ENCODE measurements at places on chromosomes 11 and 22.

DNA sequence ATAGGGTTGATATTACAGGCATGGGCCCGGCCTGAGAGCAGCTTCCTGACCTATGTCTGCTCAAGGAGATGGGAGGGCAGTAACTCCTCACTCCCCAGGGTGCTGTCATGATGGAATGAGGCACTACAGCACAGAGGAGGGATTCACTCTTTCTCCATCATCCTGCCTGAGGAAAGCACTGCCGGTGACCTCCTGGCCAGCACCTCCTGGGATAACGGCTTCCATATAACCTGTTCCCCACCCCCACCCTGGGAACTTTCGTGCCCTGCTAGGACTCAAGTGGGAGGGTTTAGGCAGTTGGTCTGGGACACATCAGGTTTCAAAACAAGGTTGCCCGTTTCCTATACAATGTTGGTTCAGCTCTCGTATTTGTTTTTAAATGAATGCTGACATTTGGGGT is 42.7 kb upstream of the MN1 start:
- no peak for DNase-seq

DNA sequence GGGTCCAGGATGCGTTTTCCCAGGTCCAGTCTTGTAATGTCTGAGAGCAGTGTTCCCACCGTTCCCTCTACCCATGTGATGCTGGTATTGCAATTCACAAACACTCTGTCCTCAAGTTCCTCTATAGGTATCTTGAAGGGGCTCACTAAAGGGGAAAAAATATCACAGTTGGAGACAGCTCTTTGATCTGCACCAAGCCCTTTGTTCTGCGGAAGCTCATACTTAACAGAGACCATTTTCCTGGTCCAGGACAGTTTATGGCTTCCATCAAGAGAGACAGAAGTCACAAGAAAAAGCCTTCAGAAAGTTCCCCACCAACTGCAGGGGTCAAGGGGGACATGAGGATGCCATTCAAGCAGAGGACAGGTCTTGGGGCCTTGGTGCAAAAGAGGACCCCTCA is 2.1 kb downstream of the CD3D start:
- DNase-seq: no peak

- DNase-seq: peak; percentile 29
These were observed at the start of gene SYT12 for GRCh38 chr11:67022961-67023956. Gene SYT12 (plus strand): TSS chr11:67023134. CDS start chr11:67030145, 7,011 bp downstream.

DNA sequence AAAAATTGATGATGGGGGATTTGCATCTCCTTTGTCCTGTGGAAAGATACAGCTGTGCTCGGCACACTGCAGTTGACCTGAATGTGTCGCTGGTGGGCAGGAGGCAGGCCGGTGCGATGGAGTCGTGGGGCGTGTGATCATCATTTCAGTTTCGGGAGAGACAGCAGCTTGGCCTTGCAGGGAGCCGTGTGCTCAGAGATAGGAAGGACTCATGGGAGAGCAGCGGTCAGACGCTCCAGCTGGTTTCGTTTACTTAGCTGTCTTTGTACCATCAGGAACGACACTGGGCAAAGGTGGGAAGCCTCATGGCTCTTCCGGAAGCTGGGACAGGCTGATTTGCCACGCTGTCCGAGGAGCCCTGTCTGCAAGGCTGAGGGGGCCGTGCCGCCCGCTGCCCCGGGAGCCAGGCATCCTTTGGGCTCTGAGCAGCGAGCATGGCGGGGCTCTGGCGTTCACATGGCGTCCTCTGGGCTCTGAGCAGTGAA is 32.7 kb downstream of the GRAMD4 start:
- peak; percentile 62 for DNase-seq

GRCh38 chr11:30545507-30545906 is 40.6 kb downstream of the MPPED2 start:
- no peak for DNase-seq

- DNase-seq: no peak
These were observed 14.9 kb upstream of the HBE1 start for GRCh38 chr11:5284637-5285036.

Measured in kidney (tissue), 22 donors.